EL (cell line): ENCODE measurements at places on chromosomes 12 and 14.

GRCh38 chr14:34538871-34539406 is 562 bp downstream of the EAPP start:
- DNase-seq, result no peak

DNA sequence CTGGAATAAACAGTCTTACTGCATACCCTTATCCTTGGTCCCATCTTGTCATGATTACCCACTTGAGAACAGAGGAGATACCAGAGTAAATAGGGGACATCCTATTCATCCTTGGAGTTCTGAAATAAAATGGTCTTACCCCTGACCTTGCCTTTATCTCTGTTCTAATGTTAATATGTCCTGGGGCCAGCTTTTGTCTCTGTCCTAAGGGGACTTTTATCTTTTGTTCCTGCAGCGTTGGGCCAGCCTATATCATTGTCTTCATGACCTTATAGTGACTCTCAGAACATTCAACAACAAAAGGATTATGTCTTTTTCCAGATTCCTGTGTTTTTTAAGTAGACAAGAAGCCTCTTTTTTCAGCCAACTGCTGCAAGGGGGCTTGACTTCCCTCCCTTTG is 1057.5 kb downstream of the LRFN5 start:
- DNase-seq, result no peak

- DNase-seq, result no peak
Measured at GRCh38 chr14:57607086-57607485, 113.4 kb upstream of the CCDC198 start.

- no peak for DNase-seq
Measured at GRCh38 chr12:48105321-48105866, 485 bp downstream of the SENP1 start.

- DNase-seq, result no peak
Measured at GRCh38 chr12:108653082-108653516, 19.4 kb upstream of the SELPLG start.

GRCh38 chr14:78005325-78005724 is 164.8 kb upstream of the NRXN3 start:
- DNase-seq, result peak; percentile 69

DNA sequence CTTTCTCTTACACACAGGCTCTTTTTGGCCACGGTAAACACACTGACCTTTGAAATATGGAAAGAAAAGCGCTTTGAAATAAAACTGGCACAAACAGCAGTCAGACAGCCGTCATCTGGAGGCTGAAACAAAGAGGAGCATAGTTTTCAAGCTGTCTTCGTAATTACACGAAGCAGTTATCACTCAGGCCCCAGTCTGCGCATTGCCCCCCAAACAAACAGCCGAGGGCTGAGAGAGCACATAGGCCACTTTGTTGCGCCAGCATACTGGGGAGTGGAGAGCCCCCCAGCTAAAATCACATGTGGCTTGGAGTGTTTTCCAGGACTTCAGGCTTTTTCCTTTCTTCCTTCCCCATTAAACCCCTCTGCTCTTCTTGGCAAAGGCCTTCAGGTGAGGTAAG is 142.9 kb upstream of the BTG1 start:
- DNase-seq, result no peak

- peak; percentile 99 for DNase-seq
Measured at GRCh38 chr12:52191841-52192791, at the start of gene KRT80. KRT80 (minus strand) TSS chr12:52192014; CDS start chr12:52191902, 112 bp downstream.

DNA sequence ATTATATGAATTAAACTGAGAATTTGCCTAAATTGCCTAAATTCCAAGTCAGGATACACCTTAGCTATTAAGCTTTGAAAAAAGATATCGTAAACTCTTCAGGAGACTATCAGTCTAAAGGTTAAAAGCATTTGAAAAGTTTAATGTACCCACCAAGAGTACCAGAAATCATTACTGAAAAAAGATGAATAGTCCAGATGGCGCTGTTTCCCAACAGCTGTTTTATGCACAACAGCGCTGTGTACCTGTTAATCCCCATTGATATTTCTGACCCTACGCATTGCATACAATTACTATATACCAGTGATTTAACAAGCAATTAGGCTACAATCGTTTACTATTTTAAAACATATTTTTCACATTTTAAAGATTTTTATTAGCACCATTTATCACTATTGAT is 185.0 kb downstream of the PLCZ1 start:
- no peak for DNase-seq

DNA sequence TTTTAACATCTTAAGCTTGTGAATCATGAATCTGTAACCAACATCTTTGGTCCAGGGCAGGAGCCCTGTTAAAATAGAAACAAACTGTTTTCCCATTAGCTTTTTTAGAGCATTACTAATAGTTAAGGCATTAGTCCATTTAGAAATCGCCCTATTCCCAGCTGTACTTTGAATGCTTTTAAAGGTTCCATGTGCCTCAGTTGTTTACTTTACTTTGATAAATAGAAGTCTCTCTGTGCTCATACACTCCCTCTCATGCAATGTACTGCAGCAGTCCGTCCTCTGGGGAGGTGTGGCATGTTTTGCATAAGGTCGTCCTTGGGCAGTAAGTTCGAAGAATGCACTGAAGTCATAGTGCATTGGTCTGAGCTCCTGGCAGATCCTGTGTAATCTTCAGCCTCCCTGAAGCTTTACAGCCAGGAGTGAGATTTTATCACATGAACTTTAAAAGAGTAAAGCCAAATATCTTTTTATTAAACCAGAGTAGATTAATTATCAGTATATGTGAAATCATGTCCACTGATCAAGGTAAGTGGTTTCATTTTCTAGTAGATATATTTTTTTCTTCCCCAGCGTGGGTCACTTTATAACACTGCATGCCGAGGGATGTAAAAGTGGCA is 134.7 kb downstream of the FGD4 start:
- peak; percentile 93 for DNase-seq

DNA sequence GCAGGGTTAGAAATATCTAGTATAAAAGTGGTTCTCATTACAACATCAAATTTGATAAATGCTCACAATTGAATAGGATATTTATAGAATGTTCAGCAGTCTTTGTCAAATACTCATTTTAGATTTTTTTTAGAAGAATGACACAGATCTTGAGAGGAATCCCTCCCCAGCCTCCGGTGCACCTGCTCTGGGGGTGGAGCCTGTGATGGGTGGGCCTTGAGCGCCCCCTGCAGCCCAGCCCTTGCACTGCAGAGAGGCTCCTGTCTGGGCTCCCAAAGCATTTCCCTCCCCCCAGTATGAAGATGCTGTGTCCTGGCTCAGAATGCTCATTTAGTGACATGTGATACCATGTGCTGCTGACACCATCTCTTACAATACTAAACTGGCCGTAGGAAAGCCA is 792.3 kb downstream of the TMEM121 start:
- DNase-seq, result no peak

DNA sequence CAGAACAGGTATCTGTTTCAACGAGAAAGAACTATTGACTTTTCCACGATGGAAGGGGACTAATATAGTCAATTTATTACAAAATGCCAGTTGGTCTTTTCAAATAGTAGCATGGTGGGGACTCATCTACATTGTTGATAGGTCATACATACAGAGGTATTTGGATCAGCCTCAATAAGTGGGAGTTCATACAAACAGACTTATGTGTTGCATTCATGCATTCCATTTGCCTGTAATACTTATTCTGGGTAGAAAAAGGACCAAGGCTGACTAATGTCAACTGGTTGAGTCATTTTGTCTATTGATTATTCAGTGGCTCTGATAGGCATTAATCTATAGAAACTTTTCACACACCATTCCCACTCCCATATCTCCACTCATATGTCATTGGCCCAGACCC is 41.5 kb upstream of the GLIPR1 start:
- DNase-seq, result no peak

GRCh38 chr12:117273091-117273490 is 82.8 kb upstream of the FBXO21 start:
- no peak for DNase-seq

- DNase-seq, result no peak
Measured at GRCh38 chr12:99260456-99260996, 387.0 kb upstream of the GARIN6 start.

DNA sequence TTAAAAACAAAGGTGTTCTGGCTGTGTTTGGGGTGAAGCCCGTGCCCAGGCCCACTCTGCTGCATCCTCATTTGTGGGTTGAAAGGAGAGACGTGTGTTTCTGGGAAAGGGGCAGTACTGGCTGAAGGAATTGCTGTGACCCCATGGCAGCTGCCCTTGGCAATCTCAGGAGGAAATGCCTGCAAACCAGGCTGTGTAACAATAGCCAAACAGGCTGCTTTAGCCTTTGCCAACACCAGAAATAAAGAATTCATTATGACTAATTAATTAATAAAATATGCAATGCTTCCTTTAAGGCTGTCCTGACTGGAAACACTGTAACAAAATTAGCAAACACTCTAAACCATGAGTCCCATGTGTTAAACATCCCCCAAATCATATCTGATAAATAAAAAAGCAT is 53.0 kb upstream of the KRR1 start:
- no peak for DNase-seq

DNA sequence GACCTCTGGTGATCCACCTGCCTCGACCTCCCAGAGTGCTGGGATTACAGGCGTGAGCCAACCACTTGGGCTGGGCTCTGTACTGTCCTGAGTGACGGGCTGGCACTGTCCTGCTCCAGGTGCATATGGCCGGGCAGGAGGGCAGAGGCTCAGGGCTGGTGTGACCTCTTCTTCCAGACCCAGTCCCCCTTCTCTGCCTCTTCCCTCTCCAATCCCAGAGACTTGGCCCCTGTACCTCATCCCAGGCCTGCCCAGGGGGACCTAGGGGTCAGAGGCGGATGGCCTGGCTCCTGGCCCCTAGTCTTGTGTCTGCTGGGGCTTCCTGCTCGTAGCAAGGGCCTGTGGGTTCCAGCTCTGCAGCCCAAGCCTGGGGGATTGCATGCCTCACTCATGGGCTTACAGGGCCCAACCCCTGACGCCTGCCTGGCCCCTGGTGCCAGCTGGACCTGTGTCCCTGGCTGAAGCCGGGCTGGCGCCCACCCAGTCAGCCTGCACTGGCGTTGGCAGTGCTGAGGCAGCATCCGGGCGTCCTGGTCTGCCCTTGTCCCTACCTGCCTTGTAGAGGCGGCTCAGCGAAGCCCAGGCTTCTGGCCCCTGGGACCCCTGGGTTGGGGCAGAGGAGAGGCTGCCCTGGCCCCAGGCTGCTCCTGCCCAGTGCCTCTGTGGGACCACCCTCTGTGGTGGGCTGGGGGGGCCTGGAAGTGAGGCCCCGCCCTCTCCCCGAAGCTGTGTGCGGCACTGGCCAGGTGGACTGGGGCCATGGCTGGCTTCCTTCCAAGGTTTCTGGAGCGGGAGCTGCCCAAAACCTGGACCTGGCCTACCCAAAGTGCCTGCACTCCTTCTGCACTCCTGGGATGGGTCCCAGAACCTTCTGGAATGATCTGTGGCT is 4.3 kb downstream of the TEDC1 start:
- no peak for DNase-seq

GRCh38 chr12:71605039-71605438 is 58.6 kb downstream of the ZFC3H1 start:
- DNase-seq, result no peak

DNA sequence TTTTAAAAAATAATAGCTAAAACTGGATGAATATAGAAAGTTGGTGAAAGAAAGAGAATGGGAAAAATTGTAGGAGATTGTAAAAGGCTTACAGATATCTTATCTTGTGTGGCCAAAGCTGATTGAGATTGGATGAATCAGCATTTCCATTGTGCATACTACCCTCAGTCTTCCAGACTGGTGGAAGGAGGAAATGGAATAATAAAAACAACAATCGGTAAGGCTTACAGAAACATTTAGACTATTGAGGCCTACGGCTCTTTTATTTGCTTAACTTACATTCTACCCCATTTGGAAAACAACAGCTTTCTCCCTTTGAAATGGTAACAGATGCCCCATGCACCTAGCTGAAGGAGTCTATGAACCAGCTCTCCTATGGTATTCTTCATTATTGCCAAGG is 129.8 kb downstream of the PTPRB start:
- DNase-seq, result no peak

DNA sequence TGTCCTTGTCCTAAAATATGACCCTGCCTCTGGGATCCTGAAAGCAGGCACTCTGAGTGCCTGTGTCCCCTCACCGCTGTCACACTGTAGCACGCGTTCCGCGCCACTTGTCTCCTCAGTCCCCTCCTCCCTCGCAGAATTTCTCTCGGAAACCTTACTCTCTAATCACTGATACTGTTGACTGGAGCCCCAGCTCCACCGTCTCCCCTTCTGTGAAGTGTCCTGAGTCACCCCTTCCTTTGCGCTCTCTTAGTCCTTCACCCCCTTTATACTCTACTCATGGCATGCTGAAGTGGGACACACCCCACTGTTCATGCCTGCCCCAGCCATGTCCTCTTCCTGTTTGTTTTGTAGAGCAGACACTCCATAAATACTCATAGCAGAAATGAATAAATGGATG is 104.7 kb downstream of the ZNF664 start:
- no peak for DNase-seq

GRCh38 chr14:81605660-81606059 is 72.0 kb upstream of the SEL1L start:
- no peak for DNase-seq

DNA sequence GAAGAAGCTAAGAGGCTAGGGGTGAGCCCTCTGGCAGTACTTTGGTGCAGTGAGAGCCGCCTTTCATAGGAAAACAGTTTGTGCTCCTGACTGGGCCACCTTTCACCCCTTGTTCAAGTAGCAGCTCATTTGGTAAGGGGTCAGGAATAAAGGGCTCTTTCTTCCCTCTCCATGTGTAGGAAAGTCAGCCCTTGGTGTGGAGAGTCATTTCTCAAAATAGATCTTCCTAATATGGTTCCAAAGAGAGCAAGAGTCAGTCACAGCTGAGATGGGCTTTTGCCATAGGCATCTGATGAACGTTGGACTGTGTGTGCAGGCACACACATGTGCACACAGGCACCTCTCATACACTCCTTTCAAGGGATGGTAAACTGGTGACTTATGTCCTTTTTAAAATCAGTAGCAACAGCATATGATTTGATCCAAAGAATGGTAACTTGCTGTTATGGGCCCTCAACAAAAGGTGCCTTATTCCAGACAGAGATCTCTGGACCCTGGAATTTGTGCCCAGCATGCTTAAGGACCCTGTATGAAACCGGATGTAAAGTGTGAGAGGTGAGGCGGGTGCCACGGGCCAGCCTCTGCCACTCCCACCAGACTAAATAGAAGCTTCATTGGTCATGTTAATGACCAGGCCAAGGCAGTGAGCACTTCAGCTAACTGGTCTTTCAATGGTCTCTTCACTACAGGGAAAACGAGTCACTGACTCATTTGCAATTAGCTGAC is 16.7 kb upstream of the RIC8B start:
- DNase-seq, result no peak

DNA sequence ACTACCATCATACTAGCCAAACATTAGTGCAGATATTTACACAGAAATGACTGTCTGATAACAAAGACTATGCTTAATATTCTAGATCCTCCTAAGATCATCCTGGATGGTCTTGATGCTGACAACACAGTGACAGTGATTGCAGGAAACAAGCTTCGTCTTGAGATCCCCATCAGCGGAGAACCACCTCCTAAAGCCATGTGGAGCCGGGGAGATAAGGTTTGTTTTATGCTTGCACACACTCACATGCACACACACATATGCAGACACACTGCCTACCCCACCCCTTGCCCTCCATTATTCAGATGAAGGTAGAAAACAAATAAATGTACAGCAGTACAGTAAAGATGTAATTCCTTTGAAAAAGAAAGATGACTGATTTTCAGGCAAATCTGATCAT is 44.4 kb upstream of the CHPT1 start:
- no peak for DNase-seq

- DNase-seq, result no peak
Measured at GRCh38 chr14:106530423-106531107, 1004.2 kb downstream of the TMEM121 start.

GRCh38 chr14:62947301-62947700 is 98.0 kb downstream of the KCNH5 start:
- DNase-seq, result no peak

- DNase-seq, result no peak
Measured at GRCh38 chr12:43805149-43805859, 813 bp downstream of the TWF1 start.
